ENCODE measurements at places on chromosomes 6 and 20. TPM values are rescaled to one million over a fixed set of nuclear protein-coding genes. Genes with fewer than 3 reads are reported as not detected.

Gene AGER
- 1.0 TPM for total RNA-seq

Gene OXT
- total RNA-seq = not detected

Gene ZNF184
- 4.0 TPM for total RNA-seq

Gene PDE10A
- total RNA-seq = 0.34 TPM

Gene KATNA1
- 17.2 TPM for total RNA-seq

Gene C6orf15
- not detected for total RNA-seq

Gene HUS1B
- 0.17 TPM for total RNA-seq

Gene AHCY
- 151 TPM for total RNA-seq

Gene OTOR
- total RNA-seq = not detected

Gene MYLK4
- under 0.01 TPM for total RNA-seq

Gene ME1
- total RNA-seq = 19.0 TPM

Gene GRM1
- not detected for total RNA-seq

Measured in bronchus fibroblast of lung (primary cell).